Thymus (tissue), 14 donors: ENCODE measurements at places on chromosomes 12 and 14. TPM values are rescaled to one million over a fixed set of nuclear protein-coding genes. Genes with fewer than 3 reads are reported as not detected.
A peak's percentile ranks its signal among the peaks of the same experiment; 100 is the strongest.

DNA sequence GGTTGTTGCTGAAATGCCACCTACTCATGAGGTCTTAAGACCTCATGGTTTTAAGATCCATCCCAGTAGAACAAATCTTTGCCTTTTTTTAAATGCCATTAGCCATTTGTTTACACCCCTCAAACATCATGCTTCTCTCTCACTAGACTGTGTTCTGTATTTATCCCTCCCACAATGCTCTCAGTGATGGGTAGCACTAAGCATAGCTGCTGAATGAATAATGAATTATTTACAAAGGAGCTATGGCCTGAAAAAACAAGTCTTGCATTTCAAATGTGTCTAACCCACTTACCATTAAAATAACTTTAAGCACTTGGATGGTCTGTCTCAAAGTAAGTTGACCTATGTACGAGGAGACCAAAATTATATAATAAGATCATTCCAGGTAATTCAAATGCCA lies 334.5 kb downstream of the PAWR start:
- DNase-seq: no peak

The MTRFR gene
- 49.1 TPM for total RNA-seq

The DHRS4 gene
- 23.6 TPM for total RNA-seq

The CRIP1 gene
- total RNA-seq: 108 TPM

- peak; percentile 71 for DNase-seq
These were observed 39.1 kb upstream of the PNMA1 start for GRCh38 chr14:73753124-73753886.

DNA sequence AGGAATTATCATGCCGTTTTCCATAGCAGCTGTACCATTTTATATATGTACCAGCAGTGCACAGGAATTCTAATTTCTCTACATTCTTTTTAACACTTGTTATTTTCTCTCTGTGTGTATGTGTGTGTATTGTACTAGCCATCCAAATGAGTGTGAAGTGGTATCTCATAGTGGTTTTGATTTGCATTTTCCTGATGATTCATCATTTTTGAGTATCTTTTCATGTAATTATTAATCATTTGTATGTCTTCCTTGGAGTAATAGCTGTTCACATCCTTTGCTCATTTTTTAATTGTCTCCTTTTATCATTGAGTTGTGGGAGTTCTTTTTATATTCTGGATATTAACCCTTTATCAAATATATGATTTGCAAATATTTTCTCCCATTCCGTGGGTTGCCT lies 95.6 kb upstream of the MANSC4 start:
- no peak for DNase-seq

The DDN gene
- total RNA-seq: 0.09 TPM

The RARG gene
- total RNA-seq: 4.6 TPM
